Left renal pelvis (tissue), 4 donors: ENCODE measurements at places on chromosomes 16 and 17.

GRCh38 chr17:78141437-78142118, 4.6 kb upstream of the C17orf99 start:
- DNase-seq: no peak

DNA sequence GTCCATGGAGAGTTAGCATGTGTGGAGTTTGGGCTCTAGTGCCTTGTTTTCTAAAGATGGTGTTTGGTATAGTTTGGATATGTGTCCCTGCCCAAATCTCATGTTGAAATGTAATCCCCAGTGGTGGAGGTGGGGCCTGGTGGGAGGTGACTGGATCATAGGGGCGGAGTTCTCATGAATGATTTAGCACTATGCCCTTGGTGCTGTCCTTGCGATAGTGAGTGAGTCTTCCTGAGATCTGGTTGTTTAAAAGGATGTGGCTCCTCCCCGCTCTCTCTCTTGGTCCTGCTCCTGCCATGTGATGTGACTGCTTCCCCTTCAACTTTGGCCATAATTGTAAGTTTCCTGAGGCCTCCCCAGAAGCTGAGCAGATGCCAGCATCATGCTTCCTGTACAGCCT, 8.9 kb upstream of the ZNF19 start:
- DNase-seq: no peak

- no peak for DNase-seq
Measured at GRCh38 chr17:49992933-49993422, 2.0 kb downstream of the DLX3 start.

GRCh38 chr17:30379303-30379902, 676 bp downstream of the CPD start:
- no peak for DNase-seq

DNA sequence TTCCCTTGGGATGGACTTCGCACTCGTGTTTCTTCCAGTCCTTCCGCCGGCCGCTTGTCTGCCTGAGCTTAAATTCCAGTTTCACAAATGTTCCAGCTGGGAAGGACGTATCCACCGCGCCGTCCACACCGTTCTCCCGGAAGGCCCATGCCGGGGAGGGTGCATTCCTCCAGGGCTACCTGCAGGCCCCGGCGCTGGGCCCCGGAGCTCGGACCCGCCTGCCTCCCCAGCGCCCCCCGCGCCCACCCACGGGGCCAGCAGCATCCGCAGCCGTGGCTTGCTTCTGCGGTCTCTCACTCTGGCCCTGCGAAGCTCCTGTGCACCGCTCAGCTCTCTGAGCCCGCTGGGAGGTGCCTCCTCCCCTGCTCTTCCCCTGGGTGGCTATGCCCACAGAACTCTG, 2084.1 kb downstream of the TP53TG3F start:
- no peak for DNase-seq

DNA sequence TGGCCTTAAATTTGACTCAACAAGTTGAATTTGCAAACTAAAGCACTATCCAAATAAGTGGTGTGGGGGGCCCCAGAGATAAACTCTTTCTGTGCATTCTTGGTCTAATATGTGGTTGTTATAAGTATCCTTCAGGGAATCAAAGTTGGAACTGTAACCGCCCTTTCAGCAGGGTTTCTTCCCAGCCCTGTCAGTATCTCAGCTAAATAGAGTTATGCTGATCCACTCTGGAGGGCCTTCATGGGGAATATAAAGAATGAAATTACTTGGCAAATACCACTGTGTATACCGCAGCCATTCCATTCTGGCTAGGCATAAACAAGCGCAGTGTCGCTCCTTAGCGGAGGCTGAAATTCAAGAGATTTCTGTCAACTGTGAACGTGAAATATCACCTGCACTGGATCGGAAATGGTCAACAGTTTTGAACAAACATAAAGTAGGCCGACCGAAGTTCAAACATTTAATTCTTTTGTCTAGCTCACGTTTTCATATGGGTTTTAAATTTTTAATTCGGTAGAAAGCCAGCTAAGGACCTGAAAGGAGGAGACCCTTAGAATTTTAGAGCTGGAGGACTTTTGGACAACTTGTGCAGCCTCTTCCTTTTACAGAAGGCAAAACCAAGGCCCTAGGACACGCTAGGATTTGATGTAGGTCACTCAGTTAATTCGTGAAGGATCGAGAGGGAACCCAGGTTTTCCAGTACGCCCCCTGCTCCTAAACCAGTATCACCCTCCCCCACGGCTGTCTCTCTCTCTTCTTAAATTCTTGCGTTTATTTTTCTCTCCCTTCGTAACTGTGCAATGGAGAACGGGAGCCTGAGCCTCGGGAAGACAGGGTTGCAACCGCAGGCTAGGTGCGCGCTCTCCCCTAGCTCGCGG, 74.7 kb downstream of the CHD9 start:
- peak; percentile 21 for DNase-seq

DNA sequence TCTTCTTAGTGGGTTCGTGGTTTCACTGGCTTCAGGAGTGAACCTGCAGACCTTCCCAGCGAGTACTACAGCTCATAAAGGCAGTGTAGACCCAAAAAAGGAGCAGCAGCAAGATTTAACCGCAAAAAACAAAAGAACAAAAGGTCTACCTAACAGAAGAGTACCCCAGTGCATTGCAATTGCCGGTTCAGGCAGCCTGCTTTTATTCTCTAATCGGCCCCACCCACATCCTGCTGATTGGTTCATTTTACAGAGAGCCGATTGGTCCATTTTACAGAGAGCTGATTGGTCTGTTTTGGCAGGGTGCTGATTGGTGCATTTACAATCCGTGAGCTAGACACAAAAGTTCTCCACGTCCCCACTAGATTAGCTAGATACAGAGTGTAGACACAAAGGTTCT, 2.0 kb upstream of the ARRB2 start:
- DNase-seq: no peak

GRCh38 chr17:58693208-58693607, 806 bp downstream of the RAD51C start:
- DNase-seq: no peak

GRCh38 chr17:6677158-6677831, 25.7 kb downstream of the C17orf100 start:
- no peak for DNase-seq

- no peak for DNase-seq
Measured at GRCh38 chr17:39555368-39555767, 52.4 kb downstream of the NEUROD2 start.

DNA sequence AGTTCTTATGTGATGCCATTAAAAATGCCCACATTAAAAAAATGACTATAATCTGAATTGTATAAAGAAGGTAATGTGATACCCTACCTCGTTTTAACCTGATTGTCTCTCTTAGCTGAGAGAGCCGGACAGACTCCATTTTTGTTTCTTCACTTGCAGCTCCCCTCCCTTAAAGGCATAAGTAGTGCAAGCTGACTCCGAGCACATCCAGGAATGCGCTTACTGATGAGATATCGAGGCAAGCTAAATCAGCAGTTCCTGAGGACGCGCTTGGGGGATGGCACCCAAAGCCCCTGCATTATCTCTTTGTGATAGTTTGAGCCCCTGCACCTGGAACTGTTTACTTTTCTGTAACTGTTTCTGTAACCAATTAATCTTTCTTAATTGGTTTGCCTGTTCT, 6.3 kb downstream of the KRT24 start:
- DNase-seq: no peak

DNA sequence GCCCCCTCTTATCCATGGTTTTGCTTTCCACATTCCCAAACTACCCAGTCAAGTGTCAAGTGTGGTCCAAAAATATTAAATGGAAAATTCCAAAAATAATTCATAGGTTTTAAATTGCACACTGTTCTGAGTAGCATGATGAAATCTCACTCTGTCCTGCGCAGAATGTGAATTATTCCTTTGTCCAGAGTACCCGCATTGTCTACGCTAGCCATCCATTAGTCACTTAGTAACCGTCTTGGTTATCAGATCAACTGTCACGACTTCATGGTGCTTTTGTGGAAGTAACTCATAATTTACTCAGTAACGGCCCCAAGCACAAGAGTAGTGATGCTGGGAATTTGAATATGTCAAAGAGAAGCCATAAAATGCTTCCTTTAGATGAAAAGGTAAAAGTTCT, 94.9 kb downstream of the SLC39A11 start:
- no peak for DNase-seq

DNA sequence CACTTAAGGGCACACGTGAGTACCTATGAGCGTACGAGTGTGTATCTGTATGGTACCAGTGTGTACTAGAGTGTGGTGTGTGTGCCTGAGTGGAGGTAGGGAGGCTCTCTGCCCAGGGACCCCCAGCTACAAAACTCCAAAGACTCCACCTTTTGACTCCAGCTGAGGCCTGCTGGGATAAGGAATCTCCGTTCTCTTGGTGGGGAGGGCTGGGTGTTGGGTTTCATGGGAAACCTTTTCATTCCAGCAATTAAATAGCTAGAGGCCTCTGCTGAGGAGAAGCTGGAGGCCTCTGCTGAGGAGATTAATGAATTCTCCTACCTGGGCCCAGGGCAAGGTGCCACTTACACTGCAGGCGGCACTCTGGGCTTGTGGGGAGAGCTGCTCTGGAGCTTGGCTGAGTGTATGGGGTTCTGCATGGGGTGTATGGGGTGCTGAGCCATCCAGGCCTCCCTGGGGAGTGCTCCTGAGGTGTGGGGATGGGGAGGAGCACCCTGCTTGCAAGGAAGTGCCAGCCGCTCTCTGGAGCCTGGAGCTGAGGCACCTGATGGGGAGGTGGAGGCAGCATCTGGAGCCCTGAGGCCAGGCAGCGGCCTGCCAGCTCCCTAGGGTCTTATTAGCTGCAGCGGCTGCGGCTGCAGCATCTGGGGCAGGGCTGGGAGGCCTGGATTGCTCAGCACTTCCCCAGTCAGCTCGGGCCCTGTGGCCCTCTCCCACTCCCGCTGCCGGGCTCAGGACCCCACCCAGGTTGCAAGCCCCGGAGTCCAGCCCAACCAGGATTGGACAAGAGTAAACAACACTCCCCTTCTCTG, 4.6 kb downstream of the ANKRD13B start:
- no peak for DNase-seq

GRCh38 chr17:29140051-29140621, 40.1 kb downstream of the MYO18A start:
- DNase-seq: no peak

- no peak for DNase-seq
Measured at GRCh38 chr16:85843471-85844168, 44.1 kb downstream of the COX4I1 start.

DNA sequence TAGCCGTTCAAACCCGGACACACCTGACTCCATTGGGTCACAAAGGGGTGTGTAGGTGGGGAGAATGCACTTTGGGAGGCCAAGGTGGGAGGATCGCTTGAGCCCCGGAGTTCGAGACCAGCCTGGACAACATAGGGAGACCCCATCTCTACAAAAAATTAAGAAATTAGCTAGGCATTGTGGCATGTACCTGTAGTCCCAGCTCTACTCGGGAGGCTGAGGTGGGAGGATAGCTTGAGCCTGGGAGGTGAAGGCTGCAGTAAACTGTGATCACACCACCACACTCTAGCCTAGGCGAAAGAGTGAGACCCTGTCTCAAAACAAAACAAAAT, 942 bp upstream of the PHOSPHO1 start:
- DNase-seq: no peak

DNA sequence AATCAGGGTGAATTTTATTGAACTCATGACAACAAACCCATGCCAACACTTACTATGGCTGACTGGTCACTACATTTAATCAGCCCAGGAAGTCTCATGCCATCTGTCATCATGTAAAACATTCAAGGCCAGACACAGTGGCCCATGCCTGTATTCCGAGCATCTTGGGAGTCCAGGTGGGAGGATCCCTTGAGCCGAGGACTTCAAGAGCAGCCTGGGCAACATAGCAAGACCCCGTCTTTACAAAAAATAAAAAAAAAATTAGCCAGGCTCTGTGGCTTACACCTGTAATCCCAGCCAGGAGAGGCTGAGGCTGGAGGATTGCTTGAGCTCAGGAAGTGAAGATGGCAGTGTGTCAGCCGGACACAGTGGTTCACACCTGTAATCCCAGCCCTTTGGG, 4.9 kb upstream of the MED1 start:
- DNase-seq: no peak

DNA sequence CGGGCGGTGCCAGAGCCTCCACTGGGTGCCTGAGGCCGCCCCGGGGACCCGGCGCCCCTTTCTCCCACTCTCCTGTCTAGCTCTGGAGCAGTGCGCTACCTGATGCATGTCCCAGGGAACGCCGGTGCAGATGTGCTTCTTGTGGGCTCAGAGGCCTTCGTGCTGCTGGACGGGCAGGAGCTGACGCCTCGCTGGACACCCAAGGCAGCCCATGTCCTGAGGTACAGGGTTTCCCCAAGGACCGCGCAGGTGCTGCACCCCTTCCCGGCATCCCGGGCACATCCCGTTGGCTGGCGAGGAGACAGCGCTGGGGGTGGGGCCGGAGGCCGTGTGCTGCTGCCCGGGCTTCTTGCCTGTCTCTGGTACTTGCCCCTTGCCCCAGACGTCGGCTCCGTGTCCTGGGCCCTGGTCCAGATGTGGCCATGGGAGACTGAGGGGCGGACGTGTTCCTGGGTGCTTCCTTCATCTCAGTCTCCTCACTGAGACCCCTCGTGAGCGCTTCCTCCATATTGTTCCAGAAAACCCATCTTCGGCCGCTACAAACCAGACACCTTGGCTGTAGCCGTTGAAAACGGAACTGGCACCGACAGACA, 12.5 kb downstream of the RGS11 start:
- no peak for DNase-seq

DNA sequence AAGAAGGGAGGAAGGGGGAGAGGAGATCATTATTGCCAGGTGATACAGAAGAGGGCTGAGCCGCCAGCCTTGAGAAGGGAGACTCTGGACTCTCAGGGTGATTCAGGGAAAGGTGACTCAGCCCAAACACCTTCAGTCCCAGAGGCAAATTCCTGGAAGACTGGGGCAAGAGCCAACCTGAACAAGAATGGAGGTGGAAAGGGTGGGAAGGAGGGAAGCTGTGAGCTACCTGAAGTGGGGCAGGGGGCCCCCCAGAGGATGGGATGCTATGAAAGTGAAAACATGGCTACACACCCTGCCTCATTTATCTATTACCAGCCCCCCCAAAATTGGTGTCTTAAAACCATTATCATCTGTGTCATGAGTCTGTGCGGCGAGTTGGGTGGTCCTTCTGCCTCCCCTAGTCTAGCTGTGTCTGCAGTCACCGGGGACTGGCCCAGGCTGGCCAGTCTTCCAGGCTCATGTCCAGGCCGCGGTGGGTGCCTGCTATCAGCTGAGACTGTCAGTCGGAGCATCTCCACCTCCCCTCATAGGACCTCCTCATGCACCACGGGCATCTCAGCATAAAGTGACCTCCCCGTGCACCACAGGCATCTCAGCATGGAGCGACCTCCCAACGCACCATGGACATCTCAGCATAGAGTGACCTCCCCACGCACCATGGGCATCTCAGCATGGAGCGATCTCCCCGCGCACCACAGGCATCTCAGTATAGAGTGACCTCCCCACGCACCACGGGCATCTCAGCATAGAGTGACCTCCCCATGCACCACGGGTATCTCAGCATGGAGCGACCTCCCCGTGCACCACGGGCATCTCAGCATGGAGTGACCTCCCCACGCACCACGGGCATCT, 3.2 kb upstream of the SLC47A2 start:
- DNase-seq: no peak
